Retinal pigment epithelial cell (primary cell): ENCODE measurements at places on chromosomes 6 and 20.

GRCh38 chr20:51628533-51629398 is 86.2 kb upstream of the NFATC2 start:
- DNase-seq: no peak

DNA sequence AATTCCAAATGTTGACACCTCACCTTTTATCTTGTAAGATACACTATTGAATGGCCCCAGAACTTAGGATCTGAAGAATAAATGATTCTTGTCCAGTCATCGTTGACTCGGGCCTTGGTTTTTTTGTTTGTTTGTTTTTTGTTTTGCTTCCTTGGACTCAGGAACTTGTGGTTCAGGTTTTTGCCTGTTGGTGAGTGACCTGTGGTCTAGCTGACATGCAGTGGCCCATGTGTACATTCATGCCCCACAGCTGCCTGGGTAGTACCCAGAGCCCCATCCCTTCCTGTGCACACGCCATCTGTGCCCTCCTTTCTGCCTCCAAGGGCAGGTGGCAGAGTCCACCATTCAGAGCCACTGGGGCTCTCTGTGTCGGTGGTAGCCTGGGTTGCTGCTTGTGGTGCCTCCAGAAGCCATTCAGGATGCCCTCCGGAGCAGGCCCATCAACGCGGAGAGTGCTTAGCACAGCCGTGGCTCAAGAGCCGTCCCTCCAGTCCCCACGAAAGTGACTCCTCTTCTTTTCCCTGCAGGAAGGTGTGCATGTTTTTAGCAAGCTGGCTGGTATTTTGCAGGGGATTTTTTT is 85.9 kb downstream of the SYNJ2 start:
- DNase-seq: no peak

GRCh38 chr6:95544517-95545225 is 32.7 kb upstream of the MANEA start:
- no peak for DNase-seq

- no peak for DNase-seq
Observed at GRCh38 chr6:83860359-83860755, 868 bp downstream of the CYB5R4 start.

- no peak for DNase-seq
Observed at GRCh38 chr6:104519566-104519965, 340.2 kb downstream of the HACE1 start.

DNA sequence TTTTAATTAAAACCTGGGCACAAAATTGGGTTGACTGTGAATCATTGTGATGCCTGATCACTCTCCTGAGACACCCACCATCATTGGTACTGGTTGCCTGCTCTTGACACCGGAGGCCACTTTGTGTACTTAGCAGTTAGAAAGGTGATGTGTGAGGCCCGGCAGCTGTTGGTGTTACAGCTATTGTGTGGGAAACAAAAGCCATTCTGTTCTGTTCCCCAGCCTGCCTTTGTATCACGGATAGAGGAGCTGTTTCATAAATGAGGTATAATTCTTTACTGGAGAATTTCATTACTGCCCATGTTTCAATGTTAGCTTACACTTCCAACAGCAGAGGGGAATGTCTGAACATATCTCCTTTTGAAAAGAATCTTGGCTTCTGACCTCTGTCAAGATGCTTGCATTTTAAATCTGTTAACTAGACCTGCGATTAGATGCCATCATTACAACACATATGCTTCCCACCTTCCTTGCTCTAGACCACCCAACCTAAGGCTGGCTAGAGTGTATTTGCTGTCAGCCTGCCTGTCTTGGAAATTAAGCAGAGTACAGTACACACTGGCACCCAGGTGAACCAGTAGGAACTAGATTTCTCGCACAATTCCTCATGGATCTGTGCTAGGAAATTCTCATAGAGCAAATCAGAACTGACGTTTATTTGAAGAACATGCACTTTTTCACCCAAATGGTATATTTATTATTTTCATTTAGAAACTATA is 142.4 kb upstream of the INSM1 start:
- DNase-seq: no peak

DNA sequence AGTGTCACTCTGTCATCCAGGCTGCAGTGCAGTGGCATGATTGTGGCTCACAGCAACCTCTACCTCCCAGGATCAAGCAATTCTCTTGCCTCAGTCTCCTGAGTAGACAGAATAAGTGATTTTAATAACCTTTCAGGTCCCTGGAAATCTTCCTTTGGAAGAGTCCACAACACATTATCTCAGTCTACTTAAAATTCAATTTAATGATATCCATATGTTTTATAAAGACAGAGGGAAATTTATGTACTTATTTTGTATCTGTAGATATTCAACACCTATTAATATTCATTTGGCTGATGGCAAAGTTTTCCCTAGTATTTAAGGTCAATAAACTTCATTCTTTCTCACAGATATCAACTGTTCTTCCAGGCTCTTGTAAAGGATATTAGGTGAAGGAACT is 881.4 kb upstream of the GJE1 start:
- DNase-seq: no peak

GRCh38 chr6:45175272-45175671 is 152.9 kb upstream of the RUNX2 start:
- DNase-seq: no peak

DNA sequence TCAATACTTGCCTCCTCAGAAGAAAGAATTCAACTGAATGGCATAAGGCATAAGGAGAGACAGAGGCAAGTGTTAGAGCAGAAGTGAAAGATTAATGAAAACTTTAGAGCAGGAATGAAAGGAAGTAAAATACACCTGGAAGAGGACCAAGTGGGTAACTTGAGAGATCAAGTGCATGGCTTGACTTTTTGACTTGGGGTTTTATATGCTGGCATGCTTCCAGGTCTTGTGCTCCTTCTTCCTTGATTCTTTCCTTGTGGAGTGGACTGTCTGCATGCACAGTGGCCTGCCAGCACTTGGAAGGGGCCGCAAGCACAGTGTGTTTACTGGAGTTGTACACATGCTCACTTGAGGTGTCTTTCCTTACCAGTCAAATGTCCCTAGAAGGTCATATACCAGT is 222.1 kb upstream of the UFL1 start:
- DNase-seq: no peak

- no peak for DNase-seq
Observed at GRCh38 chr6:12814015-12814414, 97.4 kb downstream of the PHACTR1 start.

- no peak for DNase-seq
Observed at GRCh38 chr20:44073011-44073674, 113.8 kb downstream of the JPH2 start.

DNA sequence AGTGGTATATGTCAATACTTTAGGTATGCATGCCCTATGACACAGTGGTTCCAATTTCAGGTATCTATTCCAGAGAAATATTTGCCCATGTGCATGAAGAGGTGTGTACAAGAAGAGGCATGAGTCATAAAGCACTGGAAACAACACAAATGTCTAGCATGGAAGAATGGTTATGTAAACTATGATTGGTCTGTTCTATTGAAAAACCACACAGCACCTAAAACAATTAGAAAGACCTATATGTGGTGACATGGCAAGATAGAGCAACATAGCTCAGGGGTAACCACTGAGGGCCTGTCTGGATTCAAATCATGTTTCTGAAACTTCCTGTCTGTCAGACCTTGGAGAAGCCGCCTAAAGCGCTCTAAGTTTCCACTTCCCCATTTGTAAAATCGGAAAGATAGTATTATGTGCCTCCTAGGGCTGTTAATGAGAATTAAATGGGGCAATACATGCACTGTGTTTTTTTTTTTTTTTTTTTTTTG is 76.0 kb upstream of the SHLD1 start:
- no peak for DNase-seq

DNA sequence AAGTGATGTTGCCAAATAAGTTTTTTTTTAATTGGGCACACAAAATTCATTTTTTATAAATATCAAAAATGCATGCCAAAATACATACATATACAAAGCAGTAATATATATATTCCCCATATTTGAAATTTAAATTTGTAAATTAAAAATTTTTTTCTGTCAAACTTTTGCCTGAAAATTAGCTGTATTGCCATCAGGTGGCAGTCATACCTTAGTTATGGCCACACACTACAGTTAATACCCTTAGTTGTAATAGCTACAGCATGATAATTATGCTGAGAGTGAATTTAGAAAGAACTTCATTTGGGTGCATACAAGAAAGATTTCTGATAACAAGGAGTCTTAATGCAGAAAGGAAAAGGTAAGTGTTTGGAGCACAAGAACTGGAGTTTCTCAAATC is 46.2 kb upstream of the SDHAF4 start:
- no peak for DNase-seq

DNA sequence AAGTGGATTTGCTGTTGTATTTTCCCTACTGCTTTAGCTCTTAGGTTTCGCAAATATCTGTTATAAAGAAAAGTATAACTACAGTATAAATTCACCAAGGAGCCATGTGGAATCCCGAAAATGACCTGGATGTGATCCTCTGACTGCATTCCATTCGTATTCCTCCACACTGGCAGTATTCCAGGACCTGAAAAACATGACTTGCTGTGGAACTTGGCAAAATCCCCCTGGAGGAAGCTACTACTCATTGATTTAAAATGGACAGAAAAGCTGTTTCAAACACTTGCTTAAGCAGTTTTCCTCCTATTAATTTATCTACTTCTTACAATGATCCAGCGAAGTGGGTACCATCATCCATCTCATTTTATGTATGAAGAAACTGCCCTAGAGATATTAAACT is 13.3 kb upstream of the ENPP5 start:
- peak; percentile 83 for DNase-seq

DNA sequence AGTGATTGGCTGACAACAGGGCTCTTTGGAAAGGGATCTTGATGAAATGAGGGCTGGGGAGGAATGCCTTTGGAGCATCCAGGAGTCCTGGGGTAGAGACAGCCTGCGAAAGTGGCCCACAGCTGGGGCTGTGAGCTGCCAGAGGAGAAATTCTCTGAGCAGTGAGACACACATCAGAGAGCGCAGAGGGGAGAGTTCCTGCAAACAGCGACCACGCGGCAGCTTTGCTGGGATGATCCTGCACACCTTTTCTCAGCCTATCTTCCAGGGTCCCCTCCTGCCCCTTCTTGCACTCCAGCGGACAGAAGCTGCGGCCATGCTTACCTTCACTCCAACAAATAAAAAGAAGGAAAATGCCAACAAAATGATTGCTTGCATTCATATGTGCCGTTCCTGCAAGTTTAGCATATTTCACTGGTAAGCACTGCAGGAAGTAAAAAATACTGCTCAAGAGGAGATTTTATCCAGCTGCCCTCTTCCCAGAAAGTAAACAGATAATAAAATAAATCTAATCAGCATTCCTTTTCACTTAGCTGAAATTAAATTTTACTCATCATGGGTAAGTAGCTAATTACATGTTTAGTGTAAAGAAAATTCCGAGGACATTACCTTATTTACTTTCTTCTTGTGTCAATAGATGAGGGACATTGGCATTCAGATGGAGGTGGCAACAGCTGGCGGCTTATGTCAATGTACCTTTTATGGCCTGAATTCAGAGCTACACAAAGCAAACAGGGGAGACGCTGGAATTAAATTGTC is 339.9 kb upstream of the ARID1B start:
- DNase-seq: no peak

GRCh38 chr6:104459543-104459942 is 400.2 kb downstream of the HACE1 start:
- no peak for DNase-seq

- DNase-seq: no peak
Observed at GRCh38 chr6:6701864-6702263, 113.3 kb downstream of the LY86 start.

DNA sequence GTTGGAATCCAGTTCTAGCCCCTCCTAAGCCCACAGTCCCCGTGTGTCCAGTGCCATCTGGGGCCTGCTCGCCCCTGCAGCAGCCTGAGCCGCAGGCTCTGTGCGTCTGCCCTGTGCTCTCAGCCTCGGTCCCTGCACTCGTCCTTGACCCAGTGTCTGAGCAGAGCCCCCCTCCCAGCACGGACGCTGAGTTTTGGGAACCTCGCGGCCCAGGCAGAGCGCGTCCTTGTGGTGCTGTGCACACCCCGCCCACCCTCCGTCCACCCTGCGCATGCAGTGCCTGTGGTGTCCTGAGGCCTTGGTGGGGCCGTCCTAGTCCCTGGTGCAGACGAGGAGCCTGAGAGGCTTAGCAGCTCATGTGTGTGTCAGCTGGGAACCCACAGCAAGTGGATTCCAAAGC is 31.6 kb downstream of the OSBPL2 start:
- DNase-seq: no peak

GRCh38 chr6:33455051-33455450 is 675 bp downstream of the ZBTB9 start:
- no peak for DNase-seq

- peak; percentile 9 for DNase-seq
Observed at GRCh38 chr20:2872459-2873009, 747 bp upstream of the PTPRA start.

GRCh38 chr20:10924644-10925201 is 250.9 kb upstream of the JAG1 start:
- peak; percentile 87 for DNase-seq

DNA sequence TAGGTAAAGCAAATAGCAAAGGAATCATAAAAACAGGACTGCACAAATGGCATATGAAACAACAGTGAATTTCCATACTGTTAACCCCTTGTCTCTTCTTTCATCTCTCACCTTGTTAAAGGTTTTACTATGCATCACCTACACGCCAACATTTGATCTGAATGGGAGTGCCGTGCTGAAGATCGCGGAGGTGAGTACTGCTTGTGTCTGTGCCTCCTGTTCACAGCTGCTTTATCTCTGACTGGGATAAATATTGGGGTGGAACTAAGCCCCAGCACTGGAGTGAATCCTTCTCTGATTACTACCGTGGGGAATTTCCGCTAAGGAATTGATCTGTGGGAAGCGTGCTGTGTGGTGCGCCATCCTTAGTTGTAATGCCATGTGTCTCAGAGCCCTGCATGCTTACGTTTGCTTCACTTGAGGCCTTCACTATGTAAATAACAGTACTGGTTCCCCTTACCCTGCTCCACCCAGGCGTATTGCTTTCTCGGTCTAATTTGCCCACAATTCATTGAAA is 11.4 kb upstream of the PBOV1 start:
- DNase-seq: no peak

DNA sequence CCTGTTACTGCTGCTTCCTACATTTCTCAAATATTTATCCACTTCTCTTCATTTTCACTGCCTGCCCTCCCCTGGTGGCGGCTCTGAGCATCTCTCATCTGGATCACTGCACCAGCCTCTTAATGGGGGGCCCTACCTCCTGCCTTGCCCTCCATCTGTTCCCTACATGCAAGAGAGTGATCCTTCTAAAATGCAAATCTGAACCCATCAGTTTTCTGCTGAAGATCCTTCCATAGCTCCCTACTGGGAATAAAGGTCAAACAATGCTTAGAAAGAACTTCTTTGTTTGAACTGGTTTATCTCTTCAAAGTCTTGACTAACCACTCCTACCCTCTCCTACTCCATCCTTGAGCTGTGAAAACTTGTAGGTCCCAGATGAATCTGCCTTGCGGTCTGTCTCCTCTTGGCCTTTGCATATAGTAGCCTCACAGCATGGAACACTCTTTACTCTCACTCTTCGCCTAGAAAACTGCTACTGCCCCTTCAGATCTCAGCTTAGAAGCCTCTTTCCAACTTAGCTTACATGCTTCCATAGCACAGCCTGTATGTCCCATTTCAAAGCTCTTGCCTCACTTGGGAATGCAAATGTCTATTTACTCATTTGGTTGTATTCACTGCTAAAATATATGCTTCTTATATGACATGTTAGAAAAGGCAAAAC is 119.3 kb downstream of the QRSL1 start:
- no peak for DNase-seq

GRCh38 chr20:5197847-5198650 is 71.2 kb downstream of the CDS2 start:
- no peak for DNase-seq
